ELR (cell line): ENCODE measurements at places on chromosomes 1 and 21.

GRCh38 chr1:84835169-84835568, 57.8 kb downstream of the LPAR3 start:
- DNase-seq: no peak

GRCh38 chr1:93614986-93615581, 66.6 kb downstream of the BCAR3 start:
- DNase-seq: peak; percentile 59

DNA sequence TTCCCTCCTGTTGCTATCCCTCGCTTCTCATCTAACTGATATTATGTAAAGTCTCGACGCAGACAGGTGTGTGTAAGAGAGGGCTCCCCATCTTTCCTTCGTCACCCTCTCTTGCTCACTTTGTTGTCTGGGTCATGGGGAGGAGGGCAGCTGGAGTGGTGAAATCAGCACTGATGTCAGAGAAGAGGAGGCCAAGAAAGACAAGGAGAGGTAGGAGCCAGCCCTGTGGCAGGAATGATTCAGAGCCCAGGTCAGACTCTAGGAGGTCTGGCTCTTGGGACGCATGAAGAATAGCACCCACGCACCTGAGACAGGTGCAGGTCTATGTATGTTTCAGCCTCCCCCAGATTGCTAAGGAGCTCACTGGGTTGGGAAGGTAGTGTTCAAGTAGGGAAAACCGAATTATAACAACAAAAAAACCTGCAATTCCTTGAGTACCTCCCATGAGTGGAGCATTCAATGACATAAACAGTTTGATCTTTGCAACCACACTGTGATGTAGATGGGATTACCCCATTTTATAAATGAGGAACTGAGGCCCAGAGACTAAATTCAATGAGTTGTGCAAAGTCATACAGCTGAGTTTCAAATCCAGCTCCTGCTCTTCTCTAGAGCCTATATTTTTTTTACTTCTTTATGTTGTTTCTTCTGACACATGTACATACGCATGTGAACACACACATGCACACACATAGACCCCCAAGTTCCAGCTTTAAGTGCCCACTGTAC, 10.4 kb downstream of the NUAK2 start:
- DNase-seq: no peak

GRCh38 chr1:110594456-110595352, 11.5 kb downstream of the KCNA2 start:
- DNase-seq: no peak

DNA sequence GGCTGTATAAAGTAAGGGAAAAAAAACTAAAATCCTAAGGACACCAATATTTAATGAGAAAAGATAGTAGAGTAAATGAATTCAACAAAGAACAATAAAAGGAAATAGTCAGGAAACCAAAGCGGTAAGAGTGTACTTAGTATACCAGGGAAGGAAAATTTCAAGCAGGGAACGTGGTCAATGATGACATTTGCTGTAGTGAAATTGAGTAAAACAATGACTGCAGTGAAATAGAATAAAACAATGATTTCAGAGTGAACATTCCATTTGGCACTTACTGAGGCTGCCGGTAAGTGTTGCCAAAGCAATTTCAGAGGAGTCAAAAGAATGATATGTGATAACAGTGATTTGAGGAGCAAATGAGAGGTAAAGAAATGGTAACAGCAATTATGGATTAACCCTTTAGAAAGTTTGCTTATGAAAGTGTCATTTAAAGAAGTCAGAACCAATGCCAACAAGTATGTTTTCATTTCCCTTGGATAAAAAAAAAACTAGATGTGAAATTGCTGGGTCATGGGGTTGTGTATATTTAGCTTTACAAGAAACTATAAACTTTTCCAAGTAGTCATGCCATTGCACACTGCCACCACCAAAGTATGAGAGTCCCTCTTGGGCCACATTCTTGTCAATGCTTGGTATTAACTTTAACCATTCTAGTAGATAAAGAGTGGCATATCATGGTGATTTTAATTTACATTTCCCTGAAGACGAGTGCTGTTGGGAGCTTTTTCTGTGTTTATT, 50.5 kb downstream of the VCAM1 start:
- DNase-seq: no peak

GRCh38 chr1:106787520-106787919, 269.0 kb upstream of the PRMT6 start:
- DNase-seq: no peak

- DNase-seq: no peak
Measured at GRCh38 chr1:173917149-173917548, at the start of gene SERPINC1. Gene SERPINC1, minus strand, starts transcription at chr1:173917327. Its CDS starts 68 bp downstream, at chr1:173917259.

- DNase-seq: no peak
Measured at GRCh38 chr1:232743999-232744398, 61.2 kb upstream of the MAP10 start.

- no peak for DNase-seq
Measured at GRCh38 chr1:225712391-225712790, 59.5 kb upstream of the ENAH start.

DNA sequence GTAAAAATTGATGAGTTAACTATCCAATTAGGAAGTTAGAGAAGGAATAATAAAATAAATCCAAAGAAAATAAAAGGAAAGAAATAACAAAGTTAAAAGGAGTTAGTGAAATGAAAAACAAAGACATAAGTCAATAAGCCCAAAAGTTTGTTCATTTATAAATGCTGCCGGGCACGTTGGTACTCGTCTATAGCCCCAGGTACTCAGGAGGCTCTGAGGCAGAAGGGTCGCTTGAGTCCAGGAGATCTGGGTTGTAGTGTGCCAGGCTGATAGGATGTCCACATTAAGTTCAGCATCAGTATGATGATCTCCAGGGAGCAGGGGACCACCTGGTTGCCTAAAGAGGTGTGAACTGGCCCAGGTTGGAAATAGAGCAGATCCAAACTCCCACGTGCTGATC, 35.5 kb upstream of the VANGL1 start:
- no peak for DNase-seq

- DNase-seq: no peak
Measured at GRCh38 chr1:230291731-230292620, 134.2 kb downstream of the PGBD5 start.

GRCh38 chr1:42037161-42037560, 116.0 kb upstream of the GUCA2B start:
- no peak for DNase-seq

DNA sequence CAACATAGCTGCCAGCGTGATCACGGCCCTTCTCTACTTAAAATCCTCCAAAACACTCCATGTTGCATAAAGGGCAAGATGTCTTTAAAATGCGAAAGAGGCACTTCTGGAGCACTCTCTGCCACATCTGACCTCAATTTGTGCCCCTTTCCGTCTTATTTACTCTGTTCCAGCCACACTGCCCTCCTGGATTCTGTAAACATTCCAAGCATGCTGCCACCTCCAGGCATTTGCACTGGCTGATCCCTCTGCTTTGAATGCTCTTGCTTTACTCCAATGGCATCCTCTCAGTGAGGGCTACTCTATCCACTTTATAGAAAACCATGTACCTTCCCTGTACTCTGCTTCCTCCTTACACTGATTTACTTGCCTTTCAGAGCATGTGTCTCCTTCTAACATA, 5.3 kb upstream of the RGS7 start:
- no peak for DNase-seq

- DNase-seq: no peak
Measured at GRCh38 chr1:9014475-9015375, 11.5 kb downstream of the SLC2A7 start.

- DNase-seq: no peak
Measured at GRCh38 chr1:4053774-4054173, 153.7 kb upstream of the C1orf174 start.

DNA sequence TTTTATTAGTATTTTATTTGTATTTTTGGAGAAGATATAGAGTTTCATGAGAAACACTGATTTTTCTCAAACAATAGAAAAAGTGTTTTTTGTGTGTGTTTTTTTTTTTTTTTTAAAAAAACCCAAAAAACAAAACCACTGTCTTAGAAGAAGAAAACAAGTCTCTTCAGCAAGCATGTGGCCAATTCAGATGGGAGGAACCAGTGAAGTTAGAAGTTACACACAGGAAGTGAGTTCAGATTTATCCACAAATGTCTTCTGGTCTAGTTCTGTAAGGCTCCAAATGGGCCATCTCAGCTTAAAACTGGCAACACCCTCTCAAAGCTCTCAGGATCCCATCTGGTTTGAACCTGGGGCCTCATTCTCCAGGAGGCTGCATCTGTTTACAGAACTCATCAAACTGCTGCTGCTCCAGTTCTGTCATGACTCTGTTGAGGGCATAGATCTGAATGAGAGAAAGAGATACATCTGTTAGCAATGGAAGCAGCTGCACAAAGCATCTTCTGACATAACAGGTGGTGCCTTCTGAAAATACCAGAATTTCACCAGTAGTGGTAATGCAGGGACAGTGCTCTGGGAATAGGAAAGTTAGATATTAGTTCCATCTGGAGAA, 9.8 kb upstream of the ERMAP start:
- DNase-seq: no peak

- DNase-seq: peak; percentile 63
Measured at GRCh38 chr1:8797216-8797615, 20.2 kb downstream of the RERE start.

DNA sequence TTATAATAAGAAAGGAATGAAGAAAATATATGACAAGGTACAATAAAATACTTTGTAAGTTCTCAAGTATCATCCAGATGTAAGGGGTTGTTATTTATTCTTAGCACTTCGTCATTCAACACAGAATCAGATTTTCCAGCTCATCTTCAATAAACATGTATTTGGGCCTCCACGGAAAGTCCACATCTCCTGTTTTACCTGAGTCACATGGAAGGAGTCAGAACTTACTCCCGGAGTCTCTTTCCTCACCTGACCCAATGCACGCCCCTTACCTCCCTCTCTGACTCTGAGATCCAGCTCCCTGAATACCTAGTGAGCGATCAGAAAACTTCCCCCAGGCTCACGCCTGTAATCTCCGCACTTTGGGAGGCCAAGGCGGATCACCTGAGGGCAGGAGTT, 1.5 kb upstream of the PMVK start:
- no peak for DNase-seq

DNA sequence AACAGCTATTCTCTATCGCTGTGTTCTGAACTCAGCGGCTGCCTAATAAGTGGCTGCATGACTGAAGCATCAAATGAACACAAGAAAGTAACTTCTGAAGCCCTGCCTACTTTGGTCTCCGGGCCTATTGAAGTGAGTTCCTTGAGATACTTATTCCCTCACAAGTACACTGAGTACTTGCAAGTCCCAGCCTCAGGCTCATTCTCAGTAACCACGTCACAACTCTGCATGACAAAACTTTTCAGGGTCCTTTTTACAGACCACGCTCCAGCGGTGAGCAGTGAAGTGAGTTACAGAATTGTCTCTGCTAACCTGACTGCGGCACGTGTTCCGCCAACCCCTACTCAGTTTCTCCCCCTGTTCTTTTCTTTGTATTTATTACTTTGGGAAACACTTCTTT, 1342.7 kb upstream of the ADGRL4 start:
- DNase-seq: no peak

DNA sequence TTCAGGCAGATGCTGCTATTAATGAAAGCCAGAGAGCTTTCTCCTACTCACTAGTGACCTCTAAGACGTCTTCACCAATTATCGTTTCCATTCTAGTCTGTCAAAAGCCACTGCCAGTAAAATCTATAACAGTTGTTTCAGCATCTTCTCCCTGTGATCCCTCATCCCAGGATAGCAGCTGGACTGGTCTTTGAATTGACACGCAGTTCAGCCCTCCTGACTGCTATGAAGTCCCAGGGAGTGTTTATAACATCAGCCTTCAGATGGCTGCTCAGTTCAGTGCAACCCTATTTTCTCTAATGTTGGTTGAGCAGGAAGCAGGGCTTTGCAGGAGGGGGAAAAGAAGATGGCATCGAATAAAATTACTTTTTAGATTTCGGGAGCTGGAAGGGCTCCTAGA, 23.6 kb upstream of the MARK1 start:
- no peak for DNase-seq
